ENCODE measurements at places on chromosomes 1 and 21.

- no peak for DNase-seq
Observed at GRCh38 chr1:186474208-186474607, 13.3 kb upstream of the PDC start.

- DNase-seq = no peak
Observed at GRCh38 chr21:28822486-28823335, 170.0 kb downstream of the LTN1 start.

DNA sequence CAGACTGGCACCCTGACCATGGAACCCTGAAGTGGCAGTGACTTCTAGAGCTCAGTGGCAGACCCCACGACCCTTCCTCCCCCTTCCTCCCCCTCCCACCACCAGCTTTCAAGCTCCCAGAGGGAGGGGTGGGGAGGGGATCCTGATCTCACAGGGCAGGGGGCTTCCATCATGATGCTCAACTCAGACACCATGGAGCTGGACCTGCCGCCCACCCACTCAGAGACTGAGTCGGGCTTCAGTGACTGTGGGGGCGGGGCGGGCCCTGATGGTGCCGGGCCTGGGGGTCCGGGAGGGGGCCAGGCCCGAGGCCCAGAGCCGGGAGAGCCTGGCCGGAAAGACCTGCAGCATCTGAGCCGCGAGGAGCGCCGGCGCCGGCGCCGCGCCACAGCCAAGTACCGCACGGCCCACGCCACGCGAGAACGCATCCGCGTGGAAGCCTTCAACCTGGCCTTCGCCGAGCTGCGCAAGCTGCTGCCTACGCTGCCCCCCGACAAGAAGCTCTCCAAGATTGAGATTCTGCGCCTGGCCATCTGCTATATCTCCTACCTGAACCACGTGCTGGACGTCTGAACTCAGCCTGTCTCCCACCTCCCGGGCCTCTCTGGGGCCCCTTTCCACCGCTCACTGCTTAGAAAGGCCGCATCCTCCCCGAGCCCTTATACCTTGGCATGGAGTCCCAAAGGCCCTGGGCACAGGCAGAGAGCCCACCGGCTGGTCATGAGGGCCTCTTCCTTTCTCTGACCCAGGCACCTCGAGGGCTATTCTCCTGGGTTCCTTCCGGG lies 3.9 kb downstream of the NHLH1 start:
- DNase-seq = no peak

- DNase-seq = no peak
Observed at GRCh38 chr1:104196136-104196535, 446.4 kb downstream of the AMY1C start.

- no peak for DNase-seq
Observed at GRCh38 chr1:237873487-237874211, 17.1 kb downstream of the ZP4 start.

DNA sequence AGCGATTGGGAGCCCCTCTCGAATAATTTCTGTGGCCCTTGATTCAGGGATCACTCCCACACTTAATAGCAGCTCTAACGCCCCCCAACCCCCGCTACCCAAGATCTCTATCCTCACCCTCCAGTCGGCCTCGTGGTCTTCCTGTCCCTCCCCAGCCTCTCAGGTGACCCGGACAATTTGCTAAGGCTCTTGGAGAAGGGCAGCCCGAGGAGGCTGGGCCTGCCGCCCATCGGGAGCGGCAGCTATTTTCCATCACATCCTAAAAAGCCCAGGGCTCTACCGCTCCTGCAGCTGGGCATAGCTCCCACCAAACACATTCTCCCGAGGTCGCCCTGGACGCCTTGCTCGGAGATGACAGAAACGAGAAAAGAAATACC lies 12.0 kb upstream of the PHLDA3 start:
- no peak for DNase-seq

GRCh38 chr1:111332190-111332589 lies 41.5 kb downstream of the CHIA start:
- DNase-seq = no peak

- DNase-seq = no peak
Observed at GRCh38 chr1:233916706-233917105, 12.2 kb downstream of the SLC35F3 start.

DNA sequence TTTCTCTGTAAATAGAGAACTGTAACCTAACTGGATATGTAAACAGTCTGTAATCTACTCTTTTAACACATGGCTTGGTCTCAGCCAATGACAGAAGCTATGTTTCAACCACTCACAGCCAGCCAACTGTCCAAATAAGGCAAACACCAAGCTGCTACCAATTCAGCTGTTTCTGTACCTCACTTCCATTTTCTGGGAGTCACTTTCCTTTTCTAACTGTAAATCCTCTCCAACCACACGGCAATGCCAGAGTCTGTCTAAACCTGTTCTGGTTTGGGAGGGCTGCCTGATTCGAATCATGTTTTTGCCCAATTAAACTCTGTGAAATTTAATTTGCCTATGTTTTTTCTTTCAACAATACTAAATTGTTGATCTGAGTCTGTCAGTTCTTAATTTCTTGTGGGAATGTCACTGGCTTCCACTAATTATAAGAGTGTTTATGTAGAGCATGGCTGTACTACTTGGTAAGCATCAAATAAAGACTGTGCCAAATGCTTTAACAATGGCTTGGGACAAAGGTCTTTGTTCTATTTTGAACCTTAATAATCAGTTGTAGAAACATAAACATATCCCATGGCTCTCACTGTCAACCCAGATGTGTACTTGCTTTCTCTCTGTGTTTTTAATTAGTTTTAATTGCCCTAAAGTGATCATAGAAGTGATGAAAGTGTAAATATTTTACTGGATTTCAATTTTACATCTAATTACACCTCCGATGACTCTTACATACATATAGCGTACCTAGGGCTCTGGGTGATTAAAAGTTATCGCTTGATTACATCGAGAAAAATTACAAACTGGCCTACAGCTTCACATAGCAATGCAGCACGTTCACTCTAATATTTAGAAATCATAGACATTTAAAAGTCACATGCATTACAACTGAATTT lies 1144.6 kb upstream of the TMPRSS15 start:
- no peak for DNase-seq

DNA sequence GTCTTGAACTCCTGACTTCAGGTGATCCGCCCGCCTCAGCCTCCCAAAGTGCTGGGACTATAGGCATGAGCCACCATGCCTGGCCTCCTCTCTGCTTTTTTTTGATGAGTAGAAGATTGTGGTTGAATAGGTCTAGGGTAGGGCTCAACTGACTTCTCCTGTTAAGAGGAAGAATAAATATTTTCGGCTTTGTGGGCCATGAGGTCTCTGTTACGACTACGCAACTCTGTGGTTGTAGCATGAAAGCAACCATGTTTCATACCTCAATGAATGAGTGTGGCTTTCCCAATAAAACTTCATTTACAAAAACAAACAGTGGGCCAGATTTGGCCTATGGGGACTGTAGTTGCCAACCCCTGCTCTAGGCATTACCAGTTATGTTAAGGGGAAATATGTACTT lies 67.8 kb downstream of the NID1 start:
- no peak for DNase-seq

GRCh38 chr1:181175356-181175910 lies 86.9 kb downstream of the IER5 start:
- peak; percentile 7 for DNase-seq

Data from ovary (tissue), 10 donors.